Panc1 (cell line): ENCODE measurements at places on chromosomes 16 and 17. TPM values are rescaled to one million over a fixed set of nuclear protein-coding genes. Genes with fewer than 3 reads are reported as not detected.

SYNRG gene
- total RNA-seq: 30.8 TPM

GAS7 gene
- 0.05 TPM for total RNA-seq

MMP2 gene
- 311 TPM for total RNA-seq

RNU2-1 gene
- 4,481 TPM for total RNA-seq

KCNH4 gene
- 1.5 TPM for total RNA-seq

CMTM2 gene
- not detected for total RNA-seq

CCL8 gene
- not detected for total RNA-seq

NOTUM gene
- total RNA-seq: 2.0 TPM

CD68 gene
- total RNA-seq: 51.6 TPM

ZP2 gene
- not detected for total RNA-seq

NAGS gene
- 2.7 TPM for total RNA-seq

LRRC37B gene
- total RNA-seq: 24.9 TPM

TNFRSF13B gene
- total RNA-seq: not detected

MEFV gene
- 0.46 TPM for total RNA-seq

KLHL36 gene
- total RNA-seq: 46.0 TPM

CACNG4 gene
- total RNA-seq: 40.3 TPM
